ENCODE measurements at places on chromosomes 2 and 18. TPM values are rescaled to one million over a fixed set of nuclear protein-coding genes. Genes with fewer than 3 reads are reported as not detected.

Gene REG1A
- not detected for total RNA-seq

Gene MYO1B
- total RNA-seq = 14.7 TPM

DNA sequence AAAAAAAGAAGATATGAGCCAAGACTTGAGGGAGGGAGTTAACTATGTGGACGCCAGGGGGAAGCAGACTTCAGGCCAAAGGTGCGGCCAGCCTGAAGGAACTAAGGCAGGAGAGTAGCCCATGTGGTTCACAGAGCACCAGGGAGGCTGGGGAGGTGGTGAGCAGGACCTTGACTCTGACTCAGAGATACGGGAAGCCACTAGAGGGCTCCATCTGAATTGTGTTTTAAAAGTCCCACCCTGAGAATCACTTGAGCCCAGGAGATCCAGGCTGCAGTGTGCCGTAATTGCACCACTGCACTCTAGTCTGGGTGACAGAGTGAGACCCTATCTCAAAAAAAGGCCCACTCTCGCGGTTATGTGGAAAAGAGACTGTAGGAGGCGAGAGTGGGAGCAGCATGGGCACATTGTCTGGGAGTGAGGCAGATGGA, 12.3 kb downstream of the CEP192 start:
- no peak for DNase-seq

Gene STAMBP
- total RNA-seq = 37.3 TPM

GRCh38 chr2:144875290-144875969, 355.5 kb upstream of the ZEB2 start:
- no peak for DNase-seq

Gene SERPINB12
- total RNA-seq = not detected

- no peak for DNase-seq
These were observed 89.7 kb downstream of the LRP1B start for GRCh38 chr2:142041105-142041504.

DNA sequence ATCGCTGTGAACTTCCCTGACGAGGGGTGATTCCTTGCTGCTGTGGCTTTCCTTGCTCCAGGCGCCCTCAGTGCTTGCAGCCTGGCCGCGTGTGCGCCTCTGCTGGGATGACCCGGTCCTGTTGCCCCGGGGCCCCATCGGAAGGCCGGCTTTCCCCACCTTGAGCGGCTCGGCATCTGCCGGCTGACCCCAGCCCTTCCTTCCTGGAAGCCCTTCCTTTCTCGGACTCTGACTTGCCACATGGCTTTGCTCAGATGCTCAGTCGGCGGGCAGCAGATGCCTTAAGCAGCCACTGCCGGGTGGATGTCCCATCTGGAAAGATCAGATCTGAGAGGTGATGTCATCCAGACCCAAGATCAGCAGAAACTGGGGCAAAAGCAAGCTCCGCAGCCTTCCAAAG, 100.5 kb upstream of the ODC1 start:
- DNase-seq = no peak

Gene GCKR
- not detected for total RNA-seq

Gene YES1
- total RNA-seq = 20.3 TPM

Gene REG3A
- total RNA-seq = not detected

DNA sequence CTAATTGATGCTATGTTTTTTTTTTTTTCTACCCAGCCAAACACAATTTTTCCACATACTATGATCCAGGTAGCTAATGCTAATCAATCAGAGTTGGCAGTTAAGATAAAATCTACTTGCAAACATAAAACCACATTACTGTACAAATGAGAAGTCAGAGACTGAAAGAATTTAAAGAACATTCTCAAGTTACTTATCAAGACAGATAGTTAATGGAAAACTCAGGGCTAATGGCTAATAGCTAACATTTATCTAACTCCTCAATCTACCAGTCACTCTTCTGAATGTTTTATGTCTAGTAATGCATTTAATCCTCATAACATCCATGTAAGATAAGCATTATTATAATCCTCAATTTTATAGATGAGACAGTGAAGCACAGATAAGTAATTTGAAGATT, 537.6 kb upstream of the SETBP1 start:
- no peak for DNase-seq

DNA sequence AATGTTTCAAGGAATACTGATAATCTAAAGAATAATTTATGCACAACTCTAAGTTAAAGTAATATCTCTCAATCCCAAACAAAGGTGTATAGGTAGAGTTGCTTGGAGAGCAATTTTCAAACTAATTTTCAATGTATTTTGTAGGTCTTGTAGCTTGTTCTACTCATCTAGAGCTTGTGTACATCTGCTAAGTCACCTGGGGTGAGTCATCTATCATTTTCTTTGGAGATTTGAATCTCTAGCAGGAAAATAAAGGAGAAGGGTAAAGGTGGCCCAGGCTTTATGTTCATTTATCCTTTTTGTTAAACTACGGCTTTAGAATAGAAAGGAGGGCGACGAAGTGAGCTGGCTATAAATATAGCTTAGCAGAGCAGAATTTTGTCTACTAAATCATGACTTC, 76.8 kb upstream of the THUMPD2 start:
- DNase-seq = no peak

DNA sequence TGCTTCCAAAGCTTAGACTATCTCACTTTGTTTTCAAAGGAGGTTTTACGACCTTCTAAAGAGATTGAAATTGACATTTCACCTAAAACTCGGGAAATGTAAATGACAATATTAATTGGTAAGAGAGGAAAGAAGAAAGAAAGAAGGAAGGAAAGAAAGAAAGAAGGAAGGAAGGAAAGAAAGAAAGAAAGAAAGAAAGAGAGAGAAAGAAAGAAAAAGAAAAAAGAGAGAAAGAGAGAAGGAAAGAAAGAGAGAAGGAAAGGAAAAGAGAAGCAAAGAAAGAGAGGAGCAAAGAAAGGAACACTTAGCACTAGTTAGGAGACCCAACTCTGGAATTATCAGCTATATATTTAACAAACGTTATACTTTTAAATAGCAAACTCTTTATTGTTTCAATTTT, 3.7 kb downstream of the GKN1 start:
- DNase-seq = no peak

DNA sequence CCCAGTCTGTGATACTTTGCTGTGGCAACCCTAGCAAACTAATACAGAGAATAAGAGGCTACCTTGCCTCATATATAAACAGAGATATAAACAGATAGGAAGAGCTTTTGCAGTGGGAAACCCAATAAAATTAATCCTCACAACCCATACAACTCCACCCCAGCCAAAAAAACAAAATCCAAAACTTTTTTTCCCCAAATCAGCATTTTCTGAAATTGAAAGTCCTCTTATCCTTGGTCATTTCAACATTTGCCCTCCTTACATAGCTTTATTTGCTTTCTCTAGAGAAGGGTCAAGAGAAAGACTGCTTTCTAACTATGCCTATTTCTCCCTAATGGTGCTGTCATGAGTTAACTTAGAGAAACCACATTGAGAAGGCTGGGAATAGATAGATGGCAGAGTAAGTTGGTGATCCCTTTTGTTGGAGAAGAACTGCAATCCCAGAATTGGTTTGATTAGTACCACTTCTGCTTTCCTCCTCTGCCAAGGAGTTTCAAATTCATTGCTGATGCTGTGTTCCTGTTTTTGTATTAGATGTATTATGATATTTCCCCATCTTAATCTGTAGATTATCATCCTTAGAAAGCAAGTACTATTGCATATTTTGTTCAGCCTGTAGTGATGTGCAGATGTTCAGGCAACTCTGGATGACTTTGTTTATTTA, 76.5 kb upstream of the B3GNT2 start:
- DNase-seq = no peak

Gene DTYMK
- 6.4 TPM for total RNA-seq

DNA sequence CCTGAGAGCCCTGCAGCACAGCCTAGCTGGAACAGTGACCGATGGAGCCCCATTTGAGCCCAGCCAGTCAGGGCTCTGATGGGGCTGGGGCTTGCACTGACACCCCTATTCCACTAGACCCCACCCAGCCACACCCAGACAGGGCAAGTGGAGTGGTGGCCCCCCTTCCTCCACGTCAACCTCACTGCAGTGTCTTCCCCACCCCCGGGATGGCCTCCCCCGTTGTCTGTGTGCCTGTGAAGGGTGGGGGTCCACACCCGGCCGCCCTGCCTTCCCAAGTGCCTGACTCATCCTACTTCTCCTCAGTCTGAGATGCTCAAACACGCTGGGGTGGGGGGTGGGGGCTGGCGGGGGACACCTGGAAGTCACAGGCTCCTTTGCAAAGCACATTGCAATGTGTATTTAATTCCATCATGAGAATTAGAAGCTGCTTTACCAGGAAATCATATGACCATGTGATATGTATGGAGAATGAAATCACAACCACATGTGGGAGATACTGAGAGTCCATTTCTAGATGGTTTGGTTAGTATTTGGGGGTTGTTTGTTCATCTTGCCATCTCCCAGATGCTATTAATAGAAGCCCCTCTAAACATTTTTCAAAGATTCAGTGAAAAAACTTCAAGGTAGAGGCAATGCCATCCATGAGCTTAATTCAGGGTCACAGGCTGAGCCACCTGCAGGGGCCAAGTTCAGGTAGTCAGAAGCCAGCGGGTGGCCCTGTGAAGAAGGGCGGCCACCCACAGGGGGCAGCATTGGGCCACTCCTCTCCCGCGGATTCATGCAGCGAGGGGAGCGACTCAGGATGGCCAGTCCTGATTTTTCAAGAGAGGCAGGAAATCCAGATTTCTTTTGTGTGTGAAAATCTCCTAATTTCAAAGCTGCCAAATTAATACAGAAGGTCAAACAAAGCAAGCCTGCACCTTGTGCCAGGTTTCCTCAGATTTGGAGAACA, 22.7 kb upstream of the GMPPA start:
- DNase-seq = peak; percentile 72

GRCh38 chr2:29950481-29950880, 29.1 kb upstream of the ALK start:
- no peak for DNase-seq

- no peak for DNase-seq
These were observed 95.1 kb downstream of the MTCL1 start for GRCh38 chr18:8800445-8800844.

DNA sequence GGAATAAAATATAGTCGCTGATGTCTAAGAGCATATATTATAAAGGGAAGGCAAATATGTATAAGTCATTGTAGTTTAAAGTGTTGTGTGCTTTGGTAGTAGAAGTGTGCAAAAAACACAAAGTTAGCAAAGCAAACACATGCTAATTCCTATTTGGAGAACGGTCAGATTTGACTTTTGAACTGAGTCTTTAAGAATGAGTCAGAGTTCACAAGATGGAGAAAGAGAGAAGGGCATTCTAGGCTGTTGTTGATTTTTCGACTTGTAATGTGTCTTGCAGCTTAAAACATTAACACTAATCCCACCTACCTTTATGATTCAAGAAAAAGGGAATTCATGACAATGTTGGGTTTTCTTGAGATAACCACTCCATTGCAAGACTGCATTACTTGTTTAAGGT, 98.1 kb downstream of the CRIM1 start:
- no peak for DNase-seq

Gene GULP1
- 7.5 TPM for total RNA-seq

Gene PIEZO2
- 3.0 TPM for total RNA-seq

- no peak for DNase-seq
These were observed 49.2 kb upstream of the DARS1 start for GRCh38 chr2:136034629-136035028.

DNA sequence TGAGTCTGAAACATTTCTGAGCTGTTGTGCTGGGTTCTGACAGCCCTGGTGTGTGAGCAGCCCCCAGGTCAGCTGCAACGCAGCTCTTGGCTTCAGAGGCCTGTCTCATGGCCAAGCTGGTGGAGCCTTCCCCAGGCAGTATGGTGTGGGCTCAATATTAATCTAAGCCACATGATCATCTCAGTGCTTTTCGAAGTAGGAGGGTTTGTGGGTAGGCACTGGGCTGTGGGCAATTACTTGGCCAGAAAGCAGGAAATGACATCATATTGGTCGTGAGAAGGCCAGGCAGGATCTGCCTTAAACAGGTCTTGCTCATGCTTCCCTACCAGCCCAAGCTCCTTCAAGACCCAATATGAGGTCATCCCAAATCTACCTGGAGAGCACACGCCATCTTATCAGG, 26.9 kb downstream of the LOXHD1 start:
- peak; percentile 44 for DNase-seq

Gene PTPN4
- total RNA-seq = 44.1 TPM

DNA sequence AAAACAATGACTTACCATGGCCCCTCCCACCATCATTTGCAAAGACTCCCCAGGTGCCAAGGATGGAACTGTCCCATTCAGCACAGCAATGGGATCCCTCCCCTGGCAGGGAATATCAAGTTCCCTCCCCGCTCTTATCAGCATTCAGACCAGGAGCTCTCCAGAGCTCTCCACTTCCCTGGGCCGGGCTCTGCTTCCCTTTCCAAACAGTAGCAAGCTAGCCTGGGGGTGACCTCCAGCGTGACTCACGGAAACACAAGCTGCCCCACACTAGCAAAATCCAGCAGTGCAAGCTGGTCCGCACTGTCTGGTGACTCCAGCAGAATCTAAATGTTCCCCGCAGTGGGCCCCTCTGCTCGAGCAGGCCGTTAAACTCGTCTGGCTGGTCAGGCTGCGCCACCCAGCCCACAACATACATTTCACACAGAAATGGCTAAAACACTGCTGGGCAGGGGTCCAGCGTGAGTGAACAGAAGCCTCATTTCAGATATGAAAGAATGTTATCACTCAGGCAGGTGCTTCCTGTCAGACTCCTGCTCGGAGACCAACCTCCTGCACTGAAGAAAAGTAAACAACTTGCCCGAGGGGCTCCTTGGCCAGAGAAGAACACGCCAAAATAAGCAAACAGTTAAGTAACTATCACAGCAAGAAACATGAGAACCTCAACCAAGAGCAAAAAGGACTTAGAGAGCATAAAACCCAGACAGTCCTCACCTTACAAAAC, 33.9 kb downstream of the STAT1 start:
- peak; percentile 89 for DNase-seq

DNA sequence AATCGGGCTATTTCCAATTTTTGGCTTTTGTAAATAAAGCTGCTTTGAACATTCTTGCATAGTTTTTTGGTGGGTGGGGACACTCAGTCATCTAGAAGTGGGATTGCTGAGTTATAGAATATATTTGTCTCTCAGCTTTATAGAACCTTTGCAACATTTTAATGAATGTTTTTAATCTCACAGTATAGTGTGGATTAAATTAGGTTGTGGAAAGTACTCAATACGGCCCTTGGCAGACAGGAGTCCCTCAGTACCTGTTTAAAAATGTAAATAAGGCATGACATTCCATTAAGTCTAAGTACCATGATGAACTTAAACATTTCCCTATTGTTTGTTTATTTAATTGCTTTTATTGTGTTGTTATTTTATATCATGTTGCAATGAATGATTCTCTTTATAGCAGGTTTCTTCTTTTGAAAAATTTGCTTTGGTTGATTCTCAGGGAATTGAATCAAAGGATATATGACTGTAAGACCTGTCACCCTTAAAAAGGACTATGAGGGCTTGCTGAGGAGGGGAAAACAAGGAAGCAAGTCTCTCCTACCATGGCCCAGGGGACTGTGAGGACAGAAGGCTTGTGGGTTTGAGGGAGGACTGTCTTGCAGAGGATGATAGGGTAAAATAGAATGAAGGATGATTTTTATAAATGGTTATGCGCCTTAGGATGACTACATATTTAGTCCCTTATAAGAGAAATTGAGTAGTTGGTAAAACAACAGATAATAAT, 165.1 kb downstream of the RPIA start:
- DNase-seq = no peak

DNA sequence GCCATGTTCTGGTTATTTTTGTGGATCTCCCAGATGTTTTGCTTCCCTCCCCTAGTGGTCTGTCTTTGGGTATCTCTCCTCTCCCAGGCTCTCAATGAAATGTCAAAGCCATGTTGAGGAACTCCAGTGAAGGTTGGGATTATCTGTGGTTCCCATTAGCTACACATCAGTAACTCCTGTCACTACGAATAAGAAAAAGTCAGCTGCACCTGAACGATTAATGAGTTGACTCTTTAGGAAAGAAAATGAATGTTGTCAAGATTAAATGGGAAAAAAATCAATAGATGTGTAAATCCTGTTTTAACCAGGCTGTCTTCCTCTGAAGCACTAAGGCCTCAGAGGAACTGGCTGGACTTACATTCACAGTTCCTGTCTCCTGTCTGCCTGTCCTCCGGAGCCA, 94.0 kb upstream of the DAPL1 start:
- no peak for DNase-seq
